ENCODE measurements at places on chromosomes 3 and 15.

GRCh38 chr15:93340406-93340805 is 251.4 kb upstream of the RGMA start:
- no peak for DNase-seq

DNA sequence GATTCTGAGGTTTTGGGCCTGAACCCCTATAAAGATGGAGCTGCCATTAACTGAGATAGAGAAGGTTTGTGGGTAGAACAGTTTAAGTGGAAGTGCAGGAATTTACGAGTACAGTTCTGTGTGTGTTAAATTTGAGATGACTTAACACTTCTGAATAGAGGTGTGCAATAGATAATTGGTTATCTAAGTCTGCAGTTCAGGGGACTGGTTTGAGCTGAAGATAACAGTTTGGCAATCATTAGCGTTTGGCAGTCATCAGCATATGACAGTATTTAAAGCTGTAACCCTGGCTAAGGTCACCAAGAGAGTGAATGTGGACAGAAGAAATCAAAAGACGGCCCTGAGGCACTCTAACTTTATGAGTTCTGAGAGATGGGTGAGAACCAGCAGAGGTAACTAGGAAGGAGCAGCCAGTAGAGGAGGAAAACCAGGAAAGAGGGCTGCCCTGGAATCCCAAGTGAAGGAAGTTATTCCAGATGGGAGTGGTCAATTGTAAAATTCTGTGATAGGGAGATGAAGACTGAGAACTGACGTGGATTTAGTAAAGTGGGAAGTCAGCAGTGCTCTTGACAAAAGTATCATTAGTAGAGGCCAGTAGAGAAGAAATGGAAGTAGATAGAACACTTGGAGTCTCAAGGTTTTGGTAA is 8.1 kb downstream of the MYNN start:
- no peak for DNase-seq

DNA sequence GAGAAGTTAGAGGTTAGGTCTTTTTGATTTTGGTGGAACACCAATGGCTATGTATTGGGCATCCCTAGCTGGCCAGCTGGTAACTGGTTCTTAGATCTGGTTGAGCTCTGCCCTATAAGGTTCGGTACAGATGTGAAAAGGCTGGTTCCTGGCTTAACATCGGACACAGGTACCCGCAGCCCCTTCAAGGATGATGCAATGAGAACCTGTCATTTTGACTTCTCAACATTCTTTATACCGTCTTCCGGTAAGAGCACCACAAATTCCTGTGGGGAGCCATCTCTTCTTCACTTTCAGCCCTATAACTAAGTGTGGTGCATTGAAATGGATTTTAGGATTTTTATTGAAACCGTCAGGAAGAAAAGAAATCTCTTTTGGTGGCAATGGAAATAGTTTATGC is 222.8 kb downstream of the ADAMTS9 start:
- DNase-seq = no peak

DNA sequence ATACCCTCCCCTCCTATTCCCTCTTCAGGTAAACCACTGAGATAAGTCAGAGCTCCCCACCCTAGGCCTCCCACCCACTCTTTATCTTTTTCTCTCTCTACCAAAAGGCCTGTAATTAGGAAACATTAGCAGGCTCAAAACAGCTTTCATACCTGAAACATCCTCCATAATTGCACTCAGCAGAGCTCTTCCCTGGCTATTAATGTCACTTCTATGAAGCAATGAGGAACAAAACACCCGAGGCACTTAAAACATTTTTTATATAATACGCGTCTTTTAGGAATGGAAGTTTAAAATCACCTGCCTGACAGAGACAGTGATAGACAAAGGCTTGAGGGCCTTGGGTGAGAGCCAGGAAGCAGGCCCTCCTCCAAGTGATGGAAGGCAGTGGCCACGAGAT is 138.9 kb downstream of the EPHB1 start:
- no peak for DNase-seq

GRCh38 chr3:32392536-32393302 is 1.1 kb downstream of the CMTM7 start:
- peak; percentile 22 for DNase-seq

DNA sequence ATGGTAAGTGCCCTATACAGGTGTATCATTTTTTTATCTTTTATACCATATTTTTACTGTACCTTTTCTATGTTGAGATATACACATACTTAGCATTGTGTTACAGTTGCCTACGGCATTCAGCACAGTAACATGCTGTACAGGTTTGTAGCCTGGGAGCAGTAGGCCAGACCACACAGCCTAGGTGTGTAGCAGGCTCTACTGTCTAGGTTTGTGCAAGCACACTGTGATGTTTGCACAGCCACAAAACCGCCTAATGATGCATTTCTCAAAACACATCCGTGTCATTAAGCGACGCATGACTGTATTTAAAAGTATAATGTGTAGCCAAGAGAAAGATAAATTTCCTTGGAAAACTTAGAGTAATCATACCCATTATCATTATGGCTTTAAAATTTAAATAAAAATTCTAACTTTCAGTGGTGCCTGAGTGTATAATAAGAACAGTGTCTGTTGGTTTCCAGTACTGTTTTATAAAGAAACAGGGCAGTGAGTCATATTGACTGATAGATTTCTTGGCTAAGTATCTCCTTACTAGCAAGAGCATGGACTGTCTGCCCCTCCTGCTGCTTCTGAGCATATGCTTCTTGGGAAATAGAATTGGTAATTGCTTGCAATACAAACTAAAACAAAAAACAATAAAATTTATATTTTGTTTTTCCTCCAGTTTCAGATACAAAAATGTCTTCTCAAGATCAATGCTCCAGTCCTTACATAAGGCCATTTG is 18.3 kb downstream of the CALML4 start:
- no peak for DNase-seq

GRCh38 chr3:12884186-12884680 is 42.9 kb upstream of the RPL32 start:
- no peak for DNase-seq

DNA sequence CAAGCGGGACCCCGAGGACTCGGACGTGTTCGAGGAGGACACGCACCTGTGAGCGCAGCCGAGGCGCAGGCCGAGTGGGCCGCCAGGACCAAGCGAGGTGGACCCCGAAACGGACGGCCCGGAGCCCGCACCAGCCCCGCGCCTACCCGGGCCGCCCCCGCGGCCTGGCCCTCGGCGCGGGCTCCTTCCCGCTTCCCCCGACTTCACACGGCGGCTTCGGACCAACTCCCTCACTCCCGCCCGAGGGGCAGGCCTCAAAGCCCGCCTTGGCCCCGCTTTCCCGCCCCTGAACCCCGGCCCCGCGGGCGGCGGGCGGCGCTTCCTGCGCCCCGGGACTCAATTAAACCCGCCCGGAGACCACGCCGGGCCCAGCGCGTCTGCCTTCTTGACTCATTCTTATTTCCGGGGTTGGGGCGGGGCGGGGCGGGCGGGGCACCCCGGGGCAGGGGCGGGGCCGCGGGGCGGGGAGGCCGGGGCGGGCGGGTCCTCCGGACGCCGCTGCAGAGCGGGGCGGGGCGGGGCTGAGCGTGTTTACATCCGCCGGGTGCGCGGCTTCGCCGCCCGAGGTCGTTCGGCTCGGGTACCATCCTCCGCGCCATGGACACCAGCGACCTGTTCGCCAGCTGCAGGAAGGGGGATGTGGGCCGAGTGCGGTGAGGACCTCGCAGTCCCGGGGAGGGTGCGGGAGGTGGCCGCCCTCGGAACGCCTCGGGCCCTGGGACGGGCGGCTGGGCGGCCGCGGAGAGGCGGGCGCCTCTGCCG is at the start of gene ABTB1:
Gene ABTB1 (plus strand): TSS at position 524 of the 762 bp plus-strand sequence. CDS start 74 bp downstream, at position 598.
- peak; percentile 99 for DNase-seq

- DNase-seq = no peak
Measured at GRCh38 chr3:142213298-142213697, 12.1 kb downstream of the GK5 start.

GRCh38 chr3:188408831-188409230 is 254.9 kb downstream of the LPP start:
- no peak for DNase-seq

Measured in GM13977 (cell line).